ENCODE measurements at places on chromosomes 3 and 15.

- no peak for DNase-seq
Observed at GRCh38 chr15:94258246-94258645, 26.9 kb downstream of the MCTP2 start.

- DNase-seq = peak; percentile 64
Observed at GRCh38 chr3:176595307-176595706, 602.0 kb downstream of the TBL1XR1 start.

GRCh38 chr3:14812196-14812790 is 6.5 kb upstream of the FGD5 start:
- no peak for DNase-seq

- no peak for DNase-seq
Observed at GRCh38 chr3:180093535-180093934, 56.8 kb upstream of the PEX5L start.

GRCh38 chr15:79311901-79312553 is 1.1 kb downstream of the TMED3 start:
- DNase-seq = no peak

DNA sequence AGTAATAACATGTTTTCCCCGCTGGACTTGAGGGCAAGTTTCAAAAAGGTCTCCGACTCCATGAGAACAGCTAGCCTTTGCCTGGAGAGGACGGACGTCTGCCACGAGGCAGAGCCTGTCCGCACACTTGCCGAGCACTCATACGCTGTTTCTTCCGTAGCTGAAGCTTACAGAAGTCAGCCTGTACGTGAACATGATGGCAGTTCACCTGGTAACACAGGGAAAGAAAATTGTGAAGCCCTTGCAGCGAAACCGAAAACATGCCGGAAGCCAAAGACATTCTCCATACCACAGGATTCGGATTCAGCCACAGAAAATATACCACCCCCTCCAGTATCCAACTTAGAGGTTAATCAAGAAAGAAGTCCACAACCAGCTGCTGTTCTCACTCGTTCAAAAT is 43.9 kb upstream of the RASA2 start:
- DNase-seq = no peak

GRCh38 chr3:35968043-35968622 is 328.8 kb downstream of the ARPP21 start:
- DNase-seq = no peak

DNA sequence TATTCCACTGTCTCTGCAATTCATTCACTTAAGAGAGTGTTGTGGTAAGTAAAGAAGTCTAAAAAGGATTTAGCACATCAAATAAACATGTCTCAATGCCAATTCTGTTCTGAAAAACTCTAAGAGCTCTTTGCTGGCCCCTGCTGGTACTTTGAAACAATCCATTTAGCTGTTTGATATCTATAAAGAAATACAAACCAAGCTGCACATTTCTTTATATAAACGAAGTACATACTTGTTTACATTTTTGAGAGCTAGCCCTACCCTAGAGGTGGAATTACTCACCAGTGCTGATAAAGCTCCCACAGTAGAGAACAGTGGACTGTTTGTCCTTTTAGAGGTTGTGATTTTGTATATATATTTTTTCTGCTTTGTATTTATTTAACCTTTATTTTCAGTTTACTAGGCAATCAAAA is 75.5 kb downstream of the NEDD4 start:
- DNase-seq = peak; percentile 96

DNA sequence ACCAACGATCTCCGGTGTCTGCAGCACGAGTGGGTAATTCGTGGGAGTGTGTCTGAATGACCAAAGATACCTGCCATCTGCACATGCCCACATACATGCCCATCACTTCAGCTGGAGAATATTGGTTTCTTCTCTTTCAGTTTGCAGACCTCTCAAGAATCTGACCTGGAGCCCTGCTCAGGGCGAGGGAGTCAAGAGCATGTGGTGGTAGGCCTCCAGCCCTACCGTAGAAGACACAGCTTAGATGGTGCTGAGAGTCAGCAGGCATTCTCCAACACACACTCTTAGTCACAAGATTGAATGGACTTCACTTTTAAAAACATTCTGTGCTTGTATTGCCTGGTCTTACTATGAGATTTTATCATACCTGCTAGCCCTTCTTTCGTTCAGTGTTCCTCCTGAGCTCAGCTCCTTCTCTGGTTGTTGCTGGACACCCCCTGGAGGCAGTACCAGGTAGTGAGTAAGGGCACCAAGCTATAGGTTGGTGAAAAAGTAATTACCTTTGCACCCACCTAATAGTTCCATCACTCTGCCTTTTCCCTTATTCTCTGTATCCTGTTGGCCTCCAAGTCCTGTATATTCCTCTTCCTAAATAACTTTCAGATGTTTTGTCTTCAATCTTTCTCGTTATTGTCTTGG is 252.0 kb downstream of the CACNA2D3 start:
- no peak for DNase-seq

DNA sequence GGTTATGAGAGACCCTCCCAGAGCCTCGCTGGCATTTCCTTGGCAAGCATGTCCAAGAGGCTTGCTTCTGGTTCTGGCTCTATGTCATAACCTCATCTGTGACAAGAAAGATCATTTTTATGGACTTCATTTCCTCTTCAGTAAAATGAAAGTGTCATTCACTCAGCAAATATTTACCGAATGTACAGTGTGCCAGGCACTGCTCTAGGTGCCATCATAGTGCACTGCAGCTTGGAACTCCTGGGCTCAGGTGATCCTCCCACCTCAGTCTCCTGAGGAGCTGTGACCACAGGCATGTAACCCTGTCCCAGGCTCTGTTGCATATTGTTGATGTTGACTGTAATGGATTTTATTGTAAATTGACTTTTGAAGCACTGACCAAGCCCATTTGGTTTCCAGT is 18.7 kb upstream of the ITPKA start:
- no peak for DNase-seq

DNA sequence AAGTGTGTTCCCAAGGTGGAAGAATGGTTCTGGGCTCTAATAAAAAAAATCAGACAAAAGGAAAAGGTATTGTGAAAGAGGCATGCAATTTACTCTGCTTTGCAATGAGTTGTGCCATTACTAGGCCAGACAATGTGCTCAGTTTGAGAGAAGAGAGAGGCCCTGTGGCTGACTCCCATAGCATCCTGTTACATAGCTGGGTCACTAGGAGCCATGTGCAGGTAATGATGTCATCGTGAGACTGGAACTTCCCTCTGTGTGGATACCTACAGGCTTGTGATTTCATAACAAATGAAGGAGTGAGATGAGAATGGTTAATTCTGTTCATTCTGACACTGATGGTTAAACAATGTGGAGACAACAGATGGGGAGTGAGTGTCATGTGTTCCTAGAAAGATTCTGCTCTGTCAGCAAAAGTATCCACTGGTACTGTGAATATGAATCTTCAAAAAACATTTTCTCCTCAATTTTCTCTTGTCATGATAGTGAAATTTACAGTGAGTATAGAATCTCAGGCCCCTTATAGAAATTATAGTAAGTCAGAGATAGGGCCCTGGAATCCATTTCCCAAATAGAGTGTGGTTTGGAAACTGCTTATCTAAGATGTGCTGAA is 648.7 kb upstream of the DPPA4 start:
- peak; percentile 5 for DNase-seq

DNA sequence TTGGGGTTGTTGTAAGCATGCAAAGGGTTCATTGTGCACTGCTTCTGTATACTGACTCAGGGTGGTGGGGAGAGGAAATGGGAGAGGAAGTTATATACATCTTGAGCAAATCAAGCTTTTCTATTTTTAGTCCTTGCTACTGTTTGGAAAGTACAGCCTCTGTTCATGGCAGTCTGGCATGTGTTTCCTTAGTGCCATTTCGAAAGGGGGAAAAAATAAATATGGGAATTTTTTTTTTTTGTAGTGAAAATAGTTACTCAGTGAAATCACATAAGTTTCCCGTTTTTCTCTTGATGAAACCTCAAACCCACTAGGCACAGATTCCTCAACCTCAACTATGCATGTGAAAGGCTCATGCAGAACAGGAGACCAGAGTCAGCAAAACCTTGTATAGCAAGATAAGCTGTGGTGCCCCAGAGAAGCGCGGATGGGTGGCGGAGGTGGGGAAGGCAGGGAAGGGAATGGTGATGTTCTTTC is 353.3 kb downstream of the LPP start:
- DNase-seq = peak; percentile 98

GRCh38 chr3:127431066-127431465 is 143.2 kb upstream of the PRR20G start:
- DNase-seq = peak; percentile 9

DNA sequence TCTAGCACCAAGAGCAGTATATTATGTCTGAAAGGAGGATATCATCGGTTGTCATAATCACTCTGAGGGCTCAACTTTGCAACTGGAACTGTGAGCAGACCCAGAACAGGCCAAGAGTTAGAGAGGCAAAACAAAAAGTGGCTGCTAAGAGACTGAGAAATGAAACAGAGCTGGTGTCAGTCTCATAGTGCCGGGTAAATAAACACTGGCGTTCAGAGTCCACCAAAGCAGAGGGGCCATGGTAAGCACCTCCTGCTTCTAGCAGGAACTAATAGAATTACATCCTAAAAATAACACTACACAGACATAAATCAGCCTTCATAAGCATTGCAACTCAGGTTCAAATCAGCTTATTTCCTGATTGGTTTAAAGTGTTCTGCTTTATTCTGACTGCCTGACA is 10.3 kb upstream of the IL12A start:
- DNase-seq = peak; percentile 43

- DNase-seq = no peak
Observed at GRCh38 chr3:74801924-74802323, 187.5 kb upstream of the CNTN3 start.

DNA sequence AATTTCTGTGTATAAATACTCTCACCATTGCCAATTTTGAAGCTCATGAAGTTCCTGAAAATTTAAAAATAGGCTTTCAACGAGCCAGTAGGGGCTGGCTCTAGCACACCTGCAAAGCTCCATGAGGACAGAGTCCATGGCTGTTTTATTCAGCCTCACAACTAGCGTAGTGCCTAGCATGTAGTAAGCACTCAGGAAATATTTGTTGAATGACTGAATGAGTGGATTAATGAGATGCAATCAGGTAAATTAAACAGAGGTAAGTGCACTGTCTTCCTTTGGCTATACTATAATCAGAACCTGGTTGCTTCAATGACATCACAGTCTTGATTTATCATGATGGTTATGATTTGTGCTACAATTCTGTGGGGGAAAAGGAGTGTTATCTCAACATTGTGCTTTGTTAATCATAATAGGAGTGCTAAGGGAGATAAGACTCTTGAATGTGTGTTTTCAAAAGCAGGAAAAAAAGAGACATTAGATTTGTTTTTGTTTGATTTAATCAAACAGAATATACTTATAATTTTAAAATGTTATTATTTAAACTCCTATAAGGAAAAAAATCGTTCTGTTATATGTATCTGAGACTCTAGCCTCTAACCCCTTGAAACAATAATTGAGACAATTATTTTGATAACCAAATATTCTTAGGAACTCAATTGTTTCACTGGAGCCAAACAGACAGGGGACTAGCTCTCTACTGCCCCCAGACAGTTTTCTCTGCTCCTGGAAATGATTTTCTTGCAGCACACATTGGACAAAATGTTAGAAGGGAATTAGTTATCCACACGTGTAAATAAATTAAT is 171.7 kb upstream of the ATP11B start:
- DNase-seq = peak; percentile 13

DNA sequence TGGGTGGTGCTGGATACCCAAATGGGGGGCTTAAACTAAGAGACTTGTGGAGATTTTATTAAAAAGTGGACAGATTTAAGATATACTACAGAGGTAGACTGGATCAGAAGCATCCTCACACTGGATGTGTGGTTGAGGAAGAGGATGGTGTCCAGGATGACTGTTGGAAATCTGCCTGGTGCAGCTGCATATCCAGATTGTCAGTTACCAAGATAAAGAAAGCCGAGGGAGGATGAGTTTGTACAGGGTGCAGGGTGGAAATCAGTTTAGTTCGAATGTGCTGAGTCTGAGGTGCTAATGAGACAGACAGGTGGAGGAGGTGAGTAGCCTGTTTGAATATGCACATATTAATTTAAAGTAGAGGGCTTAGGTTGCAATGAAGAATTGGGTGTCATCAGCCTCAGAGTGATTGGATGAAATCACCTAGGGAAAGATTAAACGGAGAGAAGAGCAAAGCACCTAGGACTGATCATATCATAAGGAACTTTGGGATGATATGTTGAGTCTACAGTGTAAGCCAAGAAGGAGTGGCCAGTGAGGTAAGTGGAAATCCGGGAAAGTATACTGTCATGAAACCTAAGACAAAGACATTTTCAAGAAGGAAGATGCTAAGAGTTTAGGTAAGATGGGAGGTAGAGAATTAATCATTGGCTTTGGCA is 74.1 kb upstream of the GOLGA8B start:
- DNase-seq = no peak

DNA sequence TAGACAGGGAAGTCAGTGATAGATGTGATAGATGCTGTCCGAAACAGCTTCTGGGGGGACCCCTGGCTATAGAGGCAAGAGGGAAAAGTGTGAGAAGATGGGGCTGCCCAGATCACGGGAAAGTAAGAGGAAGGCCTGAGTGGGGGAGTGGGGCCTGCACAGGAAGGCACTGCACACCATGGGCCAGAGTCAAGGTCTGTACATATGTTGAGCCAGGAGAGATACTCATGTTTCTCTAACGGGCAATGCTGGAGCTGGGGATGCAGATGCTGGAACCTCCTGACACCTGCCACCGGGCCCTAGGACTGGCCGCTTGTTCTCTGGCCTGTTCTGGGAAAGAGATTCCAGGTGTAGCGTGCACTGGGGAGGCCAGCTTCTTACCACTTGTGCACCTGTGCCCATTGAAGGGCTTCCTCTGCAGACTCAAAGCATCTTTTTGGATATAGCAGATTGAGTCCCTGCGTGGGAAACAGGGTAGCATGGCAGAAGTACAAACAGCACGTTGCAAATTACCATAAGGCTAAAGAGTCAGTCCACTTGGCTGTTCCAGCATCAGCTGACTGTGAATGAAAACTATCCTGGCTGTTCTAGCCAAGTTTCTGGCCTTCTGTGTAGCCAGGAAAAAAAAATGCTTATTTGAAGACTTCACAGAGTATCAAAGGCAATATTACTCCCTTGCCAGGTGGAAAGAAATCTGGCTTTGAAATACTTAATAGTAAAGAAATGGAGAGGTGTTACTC is 77.1 kb upstream of the GSK3B start:
- no peak for DNase-seq

GRCh38 chr15:44427756-44428724 is 611 bp downstream of the CTDSPL2 start:
- peak; percentile 66 for DNase-seq

DNA sequence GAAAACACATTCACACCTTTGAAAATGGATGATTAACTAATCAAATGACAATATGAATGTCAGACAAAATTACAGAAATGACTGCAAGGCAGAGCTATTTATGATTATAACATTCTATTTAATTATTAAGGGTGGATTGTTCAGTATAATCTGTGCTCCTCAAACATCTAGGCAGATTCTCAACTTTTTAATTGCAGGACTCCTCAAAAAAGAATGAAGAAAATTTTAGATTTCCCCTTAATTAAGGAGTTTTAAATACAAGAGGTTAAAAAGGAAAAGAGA is 22.6 kb upstream of the CMC1 start:
- no peak for DNase-seq

GRCh38 chr15:77009646-77010311 is 14.9 kb downstream of the PSTPIP1 start:
- no peak for DNase-seq
